ENCODE measurements at places on chromosomes 5 and 9.

DNA sequence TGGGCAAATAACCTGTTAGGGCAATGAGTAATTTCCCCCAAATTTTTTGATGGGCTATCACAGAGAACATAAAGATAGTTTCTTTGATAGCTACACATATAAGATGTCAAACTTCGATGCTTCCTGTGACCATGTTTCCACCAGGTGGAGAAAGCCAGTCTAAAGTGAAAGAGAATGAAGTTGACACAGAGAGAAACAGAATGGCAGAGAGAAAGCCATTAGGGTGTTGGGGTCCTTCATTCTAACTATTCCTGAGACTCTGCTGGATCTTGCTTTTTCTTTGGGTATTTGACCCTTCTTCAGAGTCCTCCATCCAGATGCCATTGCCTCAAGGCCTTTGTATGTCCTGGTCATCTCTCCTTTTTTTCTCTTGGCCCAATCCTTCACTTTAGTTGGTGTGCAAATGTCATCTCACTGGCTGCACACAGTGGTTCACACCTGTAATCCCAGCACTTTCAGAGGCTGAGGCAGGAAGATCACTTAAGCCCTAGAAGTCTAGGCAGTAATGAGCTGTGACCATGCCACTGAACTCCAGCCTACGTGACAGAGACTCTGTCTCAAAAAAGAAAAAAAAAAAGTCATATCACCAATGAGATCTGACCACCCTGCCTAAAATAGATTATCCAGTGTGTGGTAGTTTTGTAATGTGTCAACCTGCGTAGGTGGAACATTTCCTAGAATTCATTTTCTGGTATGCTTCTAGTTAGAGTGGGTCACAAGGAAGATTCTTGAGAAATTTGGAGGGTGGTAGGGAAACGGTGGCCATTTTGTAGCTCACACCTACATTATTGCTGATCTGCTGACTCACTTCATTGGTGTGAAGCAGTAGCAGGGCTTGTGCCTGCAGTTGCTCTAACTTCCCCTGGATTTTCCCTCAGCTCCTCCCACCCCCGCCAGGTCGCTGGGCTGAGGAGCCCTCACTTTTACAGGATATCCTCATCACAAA is 20.8 kb upstream of the KIF2A start:
- DNase-seq, result no peak

- DNase-seq, result no peak
These were observed 177.3 kb upstream of the ADAMTSL1 start for GRCh38 chr9:18296702-18297055.

DNA sequence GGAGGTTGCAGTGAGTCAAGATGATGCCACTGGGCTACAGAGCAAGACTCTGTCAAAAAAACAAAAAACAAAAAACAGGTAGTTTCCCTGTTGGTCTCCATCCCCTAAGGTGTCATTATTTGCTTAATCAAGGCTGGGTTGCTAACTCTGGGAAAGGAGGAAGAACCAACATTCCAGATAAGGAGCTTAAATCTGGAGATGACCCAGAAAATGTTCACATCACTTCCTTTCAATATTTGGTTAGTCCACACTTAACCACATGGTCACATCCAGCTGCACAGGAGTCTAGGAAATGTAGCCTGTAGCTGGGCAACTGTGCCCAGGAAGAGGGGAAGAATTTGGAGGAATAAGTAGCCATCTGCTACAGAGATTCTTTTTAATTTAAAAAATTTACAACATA is 25.9 kb upstream of the MEGF9 start:
- DNase-seq, result no peak

DNA sequence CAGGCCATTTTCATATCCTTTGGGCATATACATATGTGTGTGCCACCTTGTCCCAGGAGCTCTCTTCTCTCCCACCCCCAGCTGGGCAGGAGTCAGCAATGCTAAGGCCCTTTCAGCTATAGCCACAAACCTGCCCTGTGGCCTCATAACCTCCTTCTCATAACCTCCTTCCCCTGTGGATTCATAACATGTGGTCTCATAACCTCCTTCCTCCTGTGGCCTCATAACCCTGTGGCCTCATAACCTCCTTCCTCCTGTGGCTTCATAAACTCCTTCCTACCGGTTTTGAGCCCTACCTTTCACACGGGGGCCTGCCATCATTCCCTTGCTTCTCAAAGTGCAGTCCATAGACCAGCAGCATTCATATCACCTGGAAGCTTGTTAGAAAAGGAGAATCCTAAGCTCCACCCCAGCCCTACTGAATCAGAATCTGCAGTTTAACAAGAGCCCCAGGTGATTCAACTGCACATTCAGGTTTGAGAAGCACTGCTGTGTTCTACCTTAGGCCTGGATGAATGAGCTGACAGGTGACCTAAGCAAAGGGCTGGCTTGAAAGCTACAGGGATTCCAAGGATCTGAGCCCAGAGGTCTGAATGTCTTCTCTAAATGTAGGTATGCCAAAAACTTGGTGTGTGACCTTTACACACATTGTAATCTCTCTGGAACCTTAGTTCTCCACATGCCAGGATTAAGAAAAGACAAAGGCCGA is 41.9 kb upstream of the PLPP6 start:
- DNase-seq, result no peak

DNA sequence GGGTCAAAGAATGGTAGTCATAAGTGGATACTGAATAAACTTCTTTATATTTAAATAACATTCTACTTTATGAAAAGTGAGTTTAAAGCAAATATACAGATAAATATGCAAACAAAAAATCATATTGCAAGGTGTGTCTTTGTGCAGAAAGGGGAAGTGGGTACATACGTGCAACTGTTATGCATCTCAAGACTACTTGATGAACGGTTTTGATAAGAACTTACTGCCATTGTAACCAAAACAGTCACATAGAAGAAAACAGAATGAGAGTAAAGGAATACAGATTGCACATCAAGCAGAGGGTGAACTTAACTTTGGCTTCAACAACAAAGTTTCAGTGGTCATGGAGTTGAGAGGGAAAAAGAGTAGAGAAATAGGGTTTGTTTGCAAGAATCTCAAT is 9.9 kb downstream of the CAMK4 start:
- DNase-seq, result no peak

DNA sequence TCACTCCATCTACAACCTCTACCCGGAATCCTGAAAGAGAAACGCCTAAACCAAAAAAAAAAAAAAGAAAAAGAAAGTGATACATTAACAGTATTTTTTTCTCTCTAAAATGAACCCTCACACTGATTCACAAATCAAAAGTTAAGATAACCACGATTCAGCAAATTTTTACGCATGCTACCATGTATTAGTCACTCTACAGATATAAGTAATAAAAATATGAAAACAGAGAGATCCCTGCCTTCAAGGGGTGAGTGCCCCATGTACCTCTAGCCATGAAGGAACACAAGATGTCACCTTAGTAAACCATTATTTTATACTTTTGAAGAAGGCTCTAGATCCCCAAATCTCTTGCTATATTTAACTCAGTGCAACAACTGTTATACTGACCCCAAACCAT is 33.4 kb downstream of the CEMIP2 start:
- no peak for DNase-seq

DNA sequence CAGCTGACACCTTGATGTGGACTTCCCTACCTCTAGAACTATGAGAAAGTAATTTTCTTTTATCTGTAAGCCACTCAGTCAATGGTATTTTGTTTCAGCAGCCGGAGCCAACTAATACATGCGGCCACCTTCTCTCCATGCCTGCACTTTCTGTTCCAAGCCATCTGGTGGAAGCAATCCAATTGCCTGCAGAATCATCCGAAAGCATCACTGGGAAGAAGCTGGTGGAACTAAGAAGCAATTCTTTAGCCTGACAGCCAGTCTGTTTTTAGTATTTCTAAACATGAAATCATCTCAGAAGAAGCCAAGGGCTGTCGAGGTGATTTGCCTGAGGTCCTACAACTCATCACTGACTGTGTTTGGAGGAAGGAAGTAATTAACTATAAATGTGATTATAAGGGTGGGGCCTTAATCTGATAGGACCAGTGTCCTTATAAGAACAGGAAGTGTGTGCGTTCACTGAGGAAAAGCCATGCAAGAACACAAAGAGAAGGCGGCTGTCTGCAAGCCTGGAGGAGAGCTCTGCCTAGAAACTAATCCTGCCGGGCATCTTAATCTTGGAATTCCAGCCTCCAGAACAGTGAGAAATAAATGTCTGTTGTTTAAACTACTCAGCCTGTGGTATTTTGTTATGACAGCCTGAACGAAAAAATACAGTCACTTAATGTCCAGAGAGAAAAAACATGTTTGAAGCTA is 49.1 kb downstream of the NXNL2 start:
- DNase-seq, result no peak

GRCh38 chr9:131464354-131465000 is 38.2 kb upstream of the POMT1 start:
- DNase-seq, result no peak

GRCh38 chr5:171317230-171317629 is 8.2 kb downstream of the TLX3 start:
- no peak for DNase-seq

DNA sequence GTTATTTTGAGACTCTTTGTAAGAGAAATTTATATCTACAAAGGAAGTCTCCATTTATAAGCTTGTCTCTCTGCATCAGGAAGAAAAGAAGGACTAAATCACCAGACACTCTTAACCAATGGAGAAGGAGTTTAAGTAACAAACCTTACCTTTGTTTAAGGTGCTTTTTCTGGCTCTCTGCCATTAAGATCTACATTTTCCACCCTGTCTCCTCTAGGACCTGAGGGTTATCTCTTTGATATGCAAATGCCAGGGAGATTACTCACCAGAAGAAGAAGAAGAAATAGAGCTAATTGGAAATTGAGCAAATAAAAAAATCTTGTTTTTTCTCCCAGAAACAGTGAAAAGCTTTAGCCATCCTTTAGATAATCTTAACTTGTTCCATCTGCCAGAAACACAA is 60.9 kb downstream of the CDKN2A start:
- no peak for DNase-seq

DNA sequence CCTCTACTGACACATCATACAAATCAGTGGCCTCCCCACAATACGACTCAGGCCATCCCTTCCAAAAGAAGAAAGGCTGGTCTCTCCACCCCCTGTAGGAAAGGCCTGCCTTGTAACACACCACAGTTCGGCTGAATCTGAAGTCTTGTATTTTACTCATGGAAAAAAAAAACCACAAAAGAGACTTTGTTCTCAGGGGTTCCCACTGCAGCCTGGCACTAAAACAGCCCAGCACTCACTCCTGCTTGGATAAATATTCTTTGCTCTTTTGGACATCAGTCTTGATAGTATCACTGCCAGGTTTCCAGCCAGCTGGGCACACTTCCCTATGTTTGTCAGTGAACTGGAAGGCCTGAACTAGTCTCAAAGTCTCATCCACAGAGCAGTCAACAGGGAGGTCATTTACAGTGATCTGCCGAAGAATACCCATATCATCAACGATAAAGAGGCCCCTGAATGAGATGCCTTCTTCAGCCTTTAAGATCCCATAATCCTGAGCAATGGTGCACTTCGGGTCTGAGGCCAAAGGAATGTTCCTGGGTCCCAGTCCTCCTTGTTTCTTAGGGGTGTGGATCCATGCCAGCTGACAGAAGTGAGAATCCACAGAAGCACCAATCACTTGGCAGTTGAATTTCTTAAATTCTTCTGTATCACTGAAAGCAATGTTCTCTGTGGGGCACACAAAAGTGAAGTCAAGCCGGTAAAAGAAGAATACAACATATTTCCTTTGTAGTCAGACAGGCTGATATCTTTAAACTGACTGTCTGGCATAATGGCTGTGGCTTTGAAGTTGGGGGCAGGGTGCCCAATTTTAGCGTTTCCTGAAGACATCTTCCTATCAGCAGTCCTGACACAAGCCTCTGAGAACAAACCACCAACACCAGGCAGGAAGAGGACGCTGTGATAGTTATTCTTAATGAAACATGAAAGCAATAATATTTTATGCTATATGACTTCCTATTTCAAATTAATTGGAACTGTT is 198.1 kb downstream of the LURAP1L start:
- DNase-seq, result no peak

DNA sequence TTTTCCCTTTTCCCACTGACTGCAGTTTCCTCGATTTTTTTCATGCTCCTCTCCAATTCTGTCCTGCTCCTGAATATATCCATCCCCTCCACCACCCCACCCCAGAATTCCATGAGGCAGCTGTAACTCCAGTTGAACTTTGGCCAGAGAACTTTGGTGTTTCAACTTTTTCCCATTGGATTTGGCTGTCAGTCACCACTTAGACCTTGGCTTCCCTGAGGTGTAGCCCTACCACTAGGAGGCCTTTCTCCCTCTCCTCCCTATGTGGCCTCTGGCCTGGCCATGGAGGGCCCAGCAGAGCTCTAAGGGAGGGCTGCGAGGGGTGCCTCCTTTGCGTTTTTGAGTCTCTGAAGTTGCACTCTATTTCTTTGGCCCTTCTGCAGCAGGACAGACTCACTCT is 261.3 kb downstream of the PIK3R1 start:
- DNase-seq, result no peak

GRCh38 chr5:159908591-159908940 is 7.7 kb upstream of the ADRA1B start:
- no peak for DNase-seq

DNA sequence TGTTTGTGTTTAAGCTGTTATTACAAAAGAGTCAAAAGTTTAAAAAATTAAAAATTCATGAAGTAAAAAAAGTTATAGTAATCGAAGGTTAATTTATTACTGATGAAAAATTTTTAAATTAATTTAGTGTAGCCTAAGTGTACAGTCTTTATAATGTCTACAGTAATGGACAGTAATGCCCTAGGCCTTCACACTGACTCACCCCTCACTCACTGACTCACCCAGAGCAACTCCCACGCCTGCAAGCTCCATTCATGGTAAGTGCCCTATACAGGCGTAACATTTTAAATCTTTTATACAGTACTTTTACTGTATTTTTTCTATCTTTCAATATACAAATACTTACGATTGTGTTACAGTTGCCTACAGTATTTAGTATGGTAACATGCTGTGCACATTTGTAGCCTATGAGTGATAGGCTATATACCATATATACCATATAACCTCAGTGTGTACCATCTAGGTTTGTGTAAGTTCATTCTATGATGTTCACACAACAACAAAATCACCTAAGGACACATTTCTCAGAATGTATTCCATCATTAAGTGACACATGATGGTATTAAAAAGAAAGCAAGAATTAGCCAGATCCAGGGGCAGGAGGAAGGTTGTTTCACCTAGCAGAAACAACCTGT is 40.1 kb downstream of the DCAF10 start:
- no peak for DNase-seq

DNA sequence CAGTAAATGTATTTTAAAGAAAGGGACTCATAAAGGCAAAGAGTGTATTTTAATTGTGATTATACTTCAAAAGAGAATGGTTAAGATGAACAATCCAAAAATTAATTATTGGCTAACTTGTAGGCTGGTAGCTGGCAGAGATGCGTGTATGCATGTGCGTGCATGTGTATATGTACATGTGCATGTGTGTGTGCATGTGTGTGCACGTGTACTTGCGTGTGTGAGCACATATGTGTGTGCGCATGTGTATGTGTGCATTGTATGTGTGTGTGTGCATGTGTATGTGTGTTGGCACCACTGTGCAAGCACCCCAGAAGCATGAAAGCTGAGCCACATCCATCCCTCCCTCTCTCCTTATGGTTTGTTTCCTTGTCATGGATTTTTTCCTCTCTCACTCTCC is 83.0 kb upstream of the SLC1A3 start:
- DNase-seq, result no peak

- DNase-seq, result no peak
These were observed 124.3 kb upstream of the SLC25A48 start for GRCh38 chr5:135710045-135710675.

Data from stimulated activated CD4-positive, alpha-beta T cell treated with anti-CD3 and anti-CD28 coated beads, Interleukin-1b, Interleukin-23, amount 100 ng/mL, for 1 hour (primary cell).